ENCODE measurements at places on chromosomes 2 and 18.

DNA sequence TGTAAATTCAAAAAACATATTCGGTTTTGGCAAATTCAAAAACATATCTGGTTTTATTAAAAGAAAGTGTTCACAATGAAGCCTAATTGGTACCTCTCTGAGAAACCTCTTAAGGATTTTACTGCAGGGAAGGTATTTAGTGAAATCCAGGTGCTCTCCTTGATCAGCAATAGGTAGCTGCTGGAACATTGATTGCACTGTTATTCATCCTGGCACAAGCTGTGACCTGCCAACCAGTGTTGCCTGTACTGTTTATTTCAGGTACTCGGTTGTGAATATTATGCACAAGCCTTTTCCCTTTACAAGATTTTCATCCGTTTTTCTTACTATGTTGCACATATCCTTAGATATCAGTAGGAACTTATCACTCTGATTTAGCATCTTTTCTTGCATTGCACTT is 155.8 kb upstream of the ZEB2 start:
- no peak for DNase-seq

GRCh38 chr2:169105476-169105875 is 36.1 kb downstream of the DHRS9 start:
- DNase-seq = no peak

DNA sequence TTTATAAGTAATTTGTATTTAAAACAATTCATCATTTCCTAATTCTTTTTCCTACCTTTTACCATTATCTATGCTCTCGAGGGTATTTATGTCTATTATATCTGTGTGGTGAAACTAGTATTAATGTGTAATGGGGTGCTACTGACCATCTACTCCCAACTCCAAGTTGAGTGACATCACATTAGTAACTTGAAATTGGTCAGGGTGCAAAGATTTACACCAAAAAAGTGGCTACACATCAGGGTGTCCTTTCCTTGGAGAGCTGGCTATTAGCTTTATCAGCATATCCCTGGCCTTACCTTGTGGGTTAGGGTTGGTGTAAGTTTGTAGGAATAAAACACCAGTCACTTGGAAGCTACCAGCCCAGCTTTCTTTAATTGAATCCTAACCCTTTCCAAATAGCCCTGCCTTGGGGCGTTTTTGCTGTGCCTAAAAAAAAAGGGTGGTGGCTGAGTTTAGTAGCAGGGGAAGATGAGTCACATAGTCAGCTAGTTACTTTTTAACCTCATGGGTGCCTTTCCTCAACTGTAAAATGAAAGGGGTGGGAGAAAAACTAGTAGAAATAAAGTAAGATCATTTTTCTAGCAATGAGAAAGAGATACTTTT is 14.0 kb downstream of the ANXA4 start:
- peak; percentile 5 for DNase-seq

GRCh38 chr2:69505710-69506109 is 68.5 kb upstream of the NFU1 start:
- DNase-seq = no peak

- DNase-seq = no peak
Observed at GRCh38 chr2:212428681-212429478, 109.7 kb downstream of the ERBB4 start.

DNA sequence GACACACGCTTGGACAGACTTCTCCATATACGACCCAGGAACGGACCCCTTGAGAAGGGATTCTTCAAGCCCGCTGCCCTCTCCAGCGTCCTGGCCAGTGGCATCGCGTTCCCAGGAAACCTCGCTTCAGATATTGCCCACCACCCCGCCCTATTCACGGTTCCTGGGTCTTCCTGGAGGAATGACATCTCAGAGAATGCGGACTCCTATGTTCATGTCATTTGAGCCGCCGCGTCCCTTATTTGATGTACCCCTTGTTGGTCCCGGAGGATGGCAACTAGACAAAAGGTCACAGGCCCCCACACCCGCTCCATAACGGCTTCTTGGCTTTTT is 588 bp upstream of the CCDC93 start:
- DNase-seq = peak; percentile 5

DNA sequence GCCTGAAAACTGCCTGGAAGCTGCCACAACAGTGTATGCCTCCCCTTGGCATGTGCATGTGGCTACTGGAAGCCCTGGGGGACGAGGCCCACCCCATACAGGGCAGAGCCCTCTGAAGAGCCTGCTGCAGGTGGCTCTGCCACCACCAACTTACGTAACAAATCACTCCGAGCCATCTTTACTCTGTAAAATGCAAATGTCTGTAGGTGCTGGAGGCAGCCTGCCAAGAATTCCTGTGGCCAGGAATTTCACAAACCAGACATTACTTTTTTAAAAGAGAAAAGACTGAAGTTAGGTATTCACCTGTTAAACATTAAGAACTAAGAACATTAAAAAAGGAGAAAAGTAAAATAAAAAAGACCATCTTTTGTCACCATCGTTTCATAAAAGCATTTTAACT is 106.3 kb downstream of the GPR39 start:
- DNase-seq = no peak

DNA sequence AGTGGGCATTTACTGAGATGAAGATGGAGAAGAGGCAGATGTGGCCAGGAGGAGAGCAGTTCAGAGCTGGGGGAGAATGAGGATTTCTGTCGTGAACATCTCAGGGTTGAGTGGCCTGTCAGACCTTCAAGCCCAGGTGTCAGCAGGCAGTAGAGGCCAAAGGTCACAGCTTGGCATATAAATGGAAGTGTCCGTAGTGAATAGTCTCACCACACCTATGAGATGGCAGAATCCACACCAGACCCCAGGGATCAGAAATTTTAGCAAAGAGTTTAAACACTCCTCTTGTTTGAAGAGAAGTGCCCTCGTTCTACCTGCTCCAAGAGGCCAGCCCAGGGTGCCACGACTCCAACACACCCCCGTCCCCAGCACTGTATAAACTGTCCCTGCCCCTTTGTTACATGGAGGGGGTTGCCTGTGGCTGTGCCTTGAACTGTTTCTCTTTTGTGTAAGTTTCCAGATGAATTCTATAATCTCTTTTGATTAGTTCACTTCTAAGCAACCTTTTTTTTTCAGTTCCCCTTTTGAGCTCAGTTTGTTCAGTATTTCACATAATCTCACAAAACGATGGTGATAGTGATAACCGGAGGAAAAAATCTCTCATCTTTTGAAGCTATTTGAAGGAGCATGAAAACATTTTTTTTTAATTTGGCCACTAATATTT is 69.0 kb upstream of the TTC39C start:
- no peak for DNase-seq

- no peak for DNase-seq
Observed at GRCh38 chr2:153360239-153360638, 118.3 kb downstream of the RPRM start.

GRCh38 chr2:12897181-12897580 is 180.4 kb downstream of the TRIB2 start:
- DNase-seq = no peak

DNA sequence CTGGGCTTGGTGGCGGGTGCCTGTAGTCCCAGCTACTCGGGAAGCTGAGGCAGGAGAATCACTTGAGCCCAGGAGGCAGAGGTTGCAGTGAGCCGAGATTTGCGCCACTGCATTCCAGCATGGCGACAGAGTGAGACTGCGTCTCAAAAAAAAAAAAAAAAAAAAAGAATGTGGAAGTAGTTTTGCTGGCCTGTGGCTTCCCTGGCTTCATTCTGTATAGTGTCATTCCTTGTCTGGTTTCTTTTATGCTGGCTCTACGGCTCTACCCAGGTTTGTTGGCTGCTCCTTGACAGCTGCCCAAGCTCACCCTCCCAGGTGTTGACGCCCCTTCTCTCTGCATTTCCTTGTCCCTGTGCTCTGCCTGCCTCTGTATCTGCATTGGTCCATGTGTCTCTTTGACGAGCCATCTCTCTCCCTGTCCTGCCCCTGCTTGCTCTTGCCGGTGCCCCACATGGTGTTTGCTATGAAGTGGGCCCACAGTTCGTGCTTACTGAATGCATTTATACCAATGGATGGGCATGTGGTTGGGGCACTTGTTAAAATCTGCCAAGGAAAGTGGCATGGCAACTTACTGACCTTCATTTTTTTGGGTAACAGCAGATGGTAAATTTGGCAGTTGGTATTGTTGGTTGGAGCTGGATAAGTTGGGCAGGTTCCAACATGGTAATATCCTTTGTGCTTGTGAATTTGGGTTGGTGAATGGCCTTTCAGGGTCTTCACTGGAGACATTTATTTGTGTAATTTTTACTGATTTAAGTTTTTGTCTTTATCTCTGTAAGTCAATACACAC is 113.9 kb downstream of the MAP4K4 start:
- no peak for DNase-seq

- DNase-seq = no peak
Observed at GRCh38 chr2:41659758-41660157, 388.1 kb upstream of the PKDCC start.

DNA sequence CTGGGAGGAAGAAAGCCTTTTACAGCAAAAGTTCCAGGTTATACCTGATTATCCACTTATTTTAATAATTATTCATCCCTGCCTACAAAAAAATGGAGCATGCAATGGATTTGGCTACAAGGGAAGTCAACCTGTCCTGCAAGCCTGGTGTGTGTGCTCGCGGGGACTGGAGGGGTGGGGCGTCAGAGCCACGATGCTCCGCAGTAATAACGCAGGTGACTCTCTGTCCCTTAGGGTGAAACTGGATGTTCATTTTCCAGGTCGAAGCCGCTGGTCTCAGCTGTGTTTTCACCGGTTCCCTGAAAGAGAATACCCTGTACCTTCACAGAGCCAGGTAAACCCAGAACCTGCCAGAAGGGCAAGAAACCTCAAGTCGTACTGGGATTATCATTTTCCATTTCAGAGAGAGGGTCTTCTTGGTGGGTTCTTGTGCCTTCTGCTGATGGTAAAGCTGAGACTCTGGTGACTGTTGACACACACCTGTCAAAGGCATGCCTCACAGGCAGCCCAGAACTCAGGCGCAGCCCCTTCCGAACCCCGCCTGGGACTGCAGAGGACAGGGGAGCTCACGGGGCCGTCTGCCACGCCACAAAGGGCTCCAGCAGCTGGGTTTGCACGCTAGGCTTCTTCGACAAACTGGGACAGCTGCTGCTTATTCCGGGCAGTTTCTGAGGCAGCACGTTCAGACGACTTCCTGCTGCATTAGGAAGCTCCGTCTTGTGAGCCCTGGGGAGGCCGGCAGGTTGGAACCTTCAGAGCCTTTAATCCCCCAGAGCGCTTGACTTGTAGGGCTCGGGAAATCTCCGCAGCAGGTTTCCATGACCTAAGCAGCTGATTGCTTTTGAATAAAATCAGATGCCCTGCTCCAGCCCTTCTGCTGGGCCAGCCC is 58.6 kb downstream of the KCNG2 start:
- DNase-seq = no peak

GRCh38 chr2:238104226-238104690 is 4.1 kb downstream of the ESPNL start:
- no peak for DNase-seq

- peak; percentile 72 for DNase-seq
Observed at GRCh38 chr2:157413326-157414035, 30.4 kb downstream of the CYTIP start.

DNA sequence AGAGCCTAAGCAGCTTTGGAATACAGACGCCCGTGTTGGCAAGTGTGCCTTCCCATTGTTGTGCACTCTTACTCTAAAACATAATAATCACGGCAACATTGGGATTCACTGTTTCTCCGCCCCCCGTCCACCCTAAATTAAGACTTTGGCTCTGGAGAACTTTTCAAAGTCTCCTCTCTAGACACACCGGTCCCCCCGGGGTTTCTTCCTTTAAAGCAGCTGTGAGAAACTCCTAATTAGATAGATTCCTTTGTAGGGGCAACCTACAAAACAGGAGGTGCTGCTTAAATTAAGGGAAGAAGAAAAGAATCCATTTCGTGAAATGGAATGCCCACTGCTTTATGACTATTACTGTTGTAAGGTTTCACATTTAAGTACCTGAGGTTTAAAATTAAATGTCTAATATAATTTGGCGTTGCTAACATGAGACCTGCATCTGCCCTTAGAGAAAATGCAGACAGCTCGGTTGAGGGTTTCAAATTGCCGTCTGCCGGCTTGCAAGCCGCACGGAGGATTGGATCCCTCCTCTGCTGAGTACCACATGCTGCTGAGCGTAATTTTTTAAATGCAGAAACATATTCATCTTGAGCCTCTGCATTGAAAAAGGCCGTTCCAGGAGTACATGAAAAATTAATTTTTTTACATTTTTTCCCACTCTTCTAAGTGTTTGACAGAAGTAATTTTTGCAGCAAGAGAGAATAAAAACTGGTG is 233.3 kb downstream of the GBX2 start:
- no peak for DNase-seq

GRCh38 chr18:22314001-22314400 is 103.7 kb downstream of the CTAGE1 start:
- DNase-seq = no peak

DNA sequence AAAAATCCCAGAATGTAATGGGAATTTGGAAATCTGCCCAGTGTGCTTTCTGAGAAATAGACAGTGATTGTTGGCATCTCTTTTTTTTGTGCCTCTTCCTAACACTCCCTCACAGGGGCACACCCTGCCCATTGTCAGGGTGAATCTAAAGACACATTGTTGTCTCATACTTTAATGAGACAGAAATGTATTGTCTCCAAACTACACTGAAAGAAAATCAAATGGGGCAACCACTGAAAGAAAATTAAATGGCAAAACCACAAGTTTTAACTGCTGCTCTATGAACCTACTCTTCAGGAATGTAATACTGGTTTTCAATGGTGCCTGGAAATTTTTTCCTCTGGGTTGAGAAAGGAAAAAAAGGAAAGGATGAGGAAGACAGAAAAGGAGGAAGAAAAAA is 43.2 kb upstream of the GLS start:
- DNase-seq = no peak

DNA sequence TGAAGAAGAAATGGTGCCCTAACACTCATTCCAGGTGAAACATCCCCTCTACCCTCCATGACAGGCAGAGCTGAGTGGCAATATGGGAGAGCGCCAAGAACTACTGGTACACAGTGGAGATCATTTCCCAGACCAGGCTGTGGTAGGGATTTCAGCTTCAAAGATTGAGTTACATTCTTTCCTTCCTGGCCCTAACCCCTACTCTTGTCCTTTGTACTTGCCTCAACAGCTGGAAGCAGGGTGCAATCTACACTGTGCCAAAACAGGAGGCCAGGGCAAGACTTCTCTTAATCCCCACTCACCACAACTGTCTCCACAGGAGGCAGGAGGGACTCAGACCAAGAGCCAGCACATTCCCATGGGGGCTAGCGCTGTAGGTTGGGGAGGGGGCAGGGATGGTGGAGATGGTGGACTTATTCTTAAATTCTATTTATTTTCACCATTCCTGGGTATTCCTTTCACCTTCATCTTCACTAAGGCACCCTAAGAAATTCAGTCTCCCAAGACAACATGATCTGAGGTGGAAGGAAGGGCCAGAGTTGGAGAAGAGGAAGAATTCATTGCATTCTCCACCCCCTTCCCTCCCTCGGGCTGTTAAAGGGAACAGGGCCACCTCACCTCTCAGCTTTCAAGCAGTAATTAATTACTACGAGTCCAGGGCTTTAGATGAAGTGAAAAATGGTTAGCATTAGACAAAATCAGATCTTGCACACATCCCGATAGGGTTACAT is 65.9 kb downstream of the AAK1 start:
- DNase-seq = no peak

GRCh38 chr2:241574911-241575623 is 16.5 kb downstream of the BOK start:
- no peak for DNase-seq
